ENCODE measurements at places on chromosomes 5 and 9.

- DNase-seq: no peak
Measured at GRCh38 chr5:84292000-84292642, 92.6 kb downstream of the EDIL3 start.

GRCh38 chr5:141434006-141434405 lies 3.7 kb downstream of the PCDHGA12 start:
- no peak for DNase-seq

DNA sequence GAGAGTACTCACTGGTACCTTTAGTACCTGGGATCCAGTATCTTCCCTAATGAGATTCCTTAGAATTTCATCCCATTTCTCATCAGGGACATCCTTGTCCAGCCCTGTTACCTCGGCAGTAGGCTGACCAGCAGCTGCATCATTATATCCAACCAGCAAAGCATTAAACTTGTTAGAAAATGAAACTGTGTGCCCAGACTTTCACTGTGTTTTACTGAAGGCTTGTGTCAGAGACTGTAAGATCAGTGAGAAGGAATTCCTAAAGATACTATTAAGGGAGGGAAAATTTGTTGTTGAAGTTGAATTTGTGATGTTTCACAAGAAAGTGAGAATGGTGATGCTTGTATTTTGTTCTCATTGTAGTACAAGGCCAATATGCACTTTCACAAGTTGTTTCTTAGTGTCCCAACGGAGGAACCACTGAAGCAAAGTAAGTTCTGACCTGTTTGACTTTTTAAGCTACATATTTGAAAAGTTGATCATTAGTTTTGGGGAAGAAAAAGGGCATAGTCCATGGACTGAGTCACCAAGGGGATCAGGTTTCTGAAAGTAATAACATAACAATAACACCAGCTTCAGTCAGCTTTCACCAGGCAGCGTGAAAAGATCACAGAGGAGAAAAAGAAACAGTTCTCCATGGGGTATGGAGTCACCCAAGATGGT lies 48.8 kb downstream of the GRAMD2B start:
- no peak for DNase-seq

DNA sequence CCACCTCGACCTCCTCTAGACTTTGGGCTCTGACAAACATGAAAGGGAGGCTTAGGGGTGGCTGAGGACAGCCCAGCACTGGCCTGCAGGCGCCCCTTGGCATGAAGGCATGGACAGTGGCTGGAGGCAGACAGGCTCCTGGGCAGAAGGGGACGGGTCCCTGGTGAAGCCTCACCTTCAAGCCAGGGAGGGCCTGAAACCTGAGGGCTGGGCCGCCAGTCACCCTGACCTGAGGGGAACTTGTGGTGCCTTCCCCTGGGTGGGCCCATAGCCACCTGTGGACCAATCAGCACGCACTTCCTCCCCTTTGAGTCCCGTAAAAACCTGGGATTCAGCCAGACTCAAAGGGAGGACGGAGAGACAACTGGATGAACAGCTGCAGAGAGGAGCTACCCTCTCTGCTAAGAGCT lies 90.4 kb upstream of the PUM3 start:
- no peak for DNase-seq
